ENCODE measurements at places on chromosomes 4 and X.

- DNase-seq, result no peak
Observed at GRCh38 chrX:38656350-38656915, 95.1 kb downstream of the TSPAN7 start.

DNA sequence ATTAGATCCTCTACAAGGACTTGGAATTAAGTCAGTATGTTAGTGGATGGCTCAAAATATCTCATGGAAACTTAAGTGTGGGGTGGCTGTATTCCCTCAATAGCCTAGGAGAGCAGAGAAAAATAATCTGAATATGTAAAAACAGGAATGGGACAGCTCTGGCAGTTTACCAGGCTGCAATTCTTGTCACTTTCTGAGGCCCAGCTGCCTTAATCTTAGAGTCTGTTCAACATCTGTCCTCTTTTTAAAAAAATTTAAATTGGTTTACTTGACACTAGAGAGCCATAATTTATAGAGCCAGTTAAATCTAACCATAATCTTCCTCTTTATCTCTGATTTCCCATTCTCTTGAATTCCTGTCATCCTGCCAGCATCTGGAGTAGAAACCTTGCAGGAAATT, 109.2 kb upstream of the CXCL13 start:
- no peak for DNase-seq

DNA sequence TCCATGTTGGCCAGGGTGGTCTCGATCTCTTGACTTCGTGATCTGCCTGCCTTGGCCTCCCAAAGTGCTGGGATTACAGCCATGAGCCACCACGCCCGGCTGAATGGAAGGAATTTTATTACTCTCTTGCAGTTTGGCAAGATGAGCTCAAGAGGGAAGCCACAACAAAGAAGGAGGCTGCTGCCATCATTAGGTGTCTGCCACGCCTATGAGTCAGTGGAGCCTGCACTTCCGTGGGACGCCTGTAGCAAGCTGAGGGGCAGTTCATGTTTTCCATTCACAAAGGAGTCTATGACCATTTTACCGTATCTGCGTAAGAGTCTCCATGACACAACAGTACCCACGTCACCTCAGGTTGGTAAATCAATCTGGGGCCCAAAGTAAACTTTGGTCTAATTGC, 51.2 kb upstream of the CHRNA9 start:
- DNase-seq, result no peak

DNA sequence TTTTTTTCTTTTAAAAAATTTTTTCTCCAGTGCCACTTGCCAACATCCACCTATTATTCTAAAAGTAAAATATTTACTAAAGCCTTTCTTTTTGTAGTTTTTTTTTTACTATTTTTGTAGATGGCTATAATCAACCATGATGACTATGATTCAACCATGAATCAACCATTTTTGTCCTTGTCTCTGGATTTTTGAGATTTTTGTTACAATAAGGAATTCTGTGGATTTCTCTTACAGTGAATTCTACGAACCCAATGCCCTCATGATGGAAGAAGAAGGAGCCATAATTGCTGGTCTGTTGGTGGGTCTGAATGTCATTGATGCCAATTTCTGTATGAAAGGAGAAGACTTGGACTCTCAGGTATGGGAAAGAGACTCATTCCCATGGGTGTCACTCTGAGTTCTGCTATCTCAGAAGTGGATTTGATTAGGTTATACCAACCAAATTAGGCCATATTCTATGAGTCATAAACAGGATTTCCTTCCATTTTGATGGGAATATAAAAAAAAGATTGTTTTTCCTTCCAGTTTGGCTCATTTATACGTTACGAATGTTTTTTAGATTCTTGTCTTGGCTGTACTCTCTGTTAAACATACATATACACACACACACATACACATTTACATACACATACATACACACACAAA, 46.7 kb downstream of the RUFY3 start:
- DNase-seq, result no peak

- no peak for DNase-seq
Observed at GRCh38 chr4:30882443-30882842, 162.3 kb downstream of the PCDH7 start.

- DNase-seq, result no peak
Observed at GRCh38 chr4:14952352-14952751, 49.9 kb upstream of the CPEB2 start.

Data from pons (tissue), 1 donor.